ENCODE measurements at places on chromosomes 4 and X.

DNA sequence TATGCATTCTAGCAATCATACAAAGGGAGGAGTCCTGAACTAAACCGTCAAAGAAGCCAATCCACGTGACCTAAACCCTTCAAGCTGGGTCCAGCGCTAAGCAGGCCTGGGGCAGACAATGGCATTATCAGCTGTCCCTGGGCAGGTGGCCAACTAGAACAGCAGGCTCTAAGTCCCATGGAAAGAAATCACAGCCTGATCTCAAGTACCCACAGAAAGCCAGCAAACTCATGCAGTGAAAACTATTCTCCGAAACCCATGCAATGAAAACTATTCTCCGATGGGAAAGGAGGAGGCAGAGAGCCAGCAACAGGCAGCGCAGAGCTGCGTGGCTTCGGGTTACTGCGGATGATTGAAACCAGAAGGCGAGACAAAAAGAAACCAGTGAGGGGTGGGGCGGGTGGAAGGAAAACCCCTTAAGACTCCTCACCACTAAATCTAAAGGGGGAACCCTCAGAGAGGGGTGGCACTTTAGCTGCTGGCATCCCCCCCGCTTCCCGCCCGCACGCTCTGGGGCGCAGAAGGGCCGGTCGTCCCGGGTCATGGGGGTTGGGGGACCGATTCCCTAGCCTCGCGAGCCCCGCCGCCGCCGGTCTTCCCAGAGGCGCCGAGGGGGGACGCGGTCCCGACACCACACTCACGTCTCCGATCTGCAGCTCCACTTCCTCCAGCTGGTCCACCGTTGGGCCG, 567 bp downstream of the C4orf46 start:
- peak; percentile 42 for DNase-seq

- DNase-seq: peak; percentile 18
Observed at GRCh38 chr4:153038623-153039311, 102.6 kb downstream of the FHDC1 start.

GRCh38 chr4:157983300-157983699, 189.5 kb downstream of the GASK1B start:
- DNase-seq: peak; percentile 50

- peak; percentile 96 for DNase-seq
Observed at GRCh38 chr4:38160487-38161207, 200.4 kb downstream of the PTTG2 start.

DNA sequence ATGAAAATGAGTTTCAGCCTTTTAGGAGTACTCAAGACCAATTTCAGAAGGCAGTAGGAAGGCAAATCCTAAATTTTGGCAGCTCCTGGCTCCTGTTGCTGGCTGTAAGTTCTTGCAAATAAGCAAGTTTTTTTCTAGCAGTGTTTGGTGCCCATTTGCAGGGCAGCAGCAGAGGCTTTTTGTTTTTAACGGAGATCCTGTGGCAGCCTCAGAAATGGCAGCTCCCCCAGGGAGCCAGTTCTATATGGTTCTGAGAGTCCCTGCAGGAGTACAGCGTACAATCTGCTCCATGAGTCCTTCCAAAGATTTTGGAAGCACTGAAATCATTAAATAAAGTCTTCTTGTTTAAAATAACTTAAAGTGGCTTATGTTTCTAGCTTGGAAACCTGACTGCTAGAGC, 171.9 kb downstream of the NDST4 start:
- DNase-seq: no peak

DNA sequence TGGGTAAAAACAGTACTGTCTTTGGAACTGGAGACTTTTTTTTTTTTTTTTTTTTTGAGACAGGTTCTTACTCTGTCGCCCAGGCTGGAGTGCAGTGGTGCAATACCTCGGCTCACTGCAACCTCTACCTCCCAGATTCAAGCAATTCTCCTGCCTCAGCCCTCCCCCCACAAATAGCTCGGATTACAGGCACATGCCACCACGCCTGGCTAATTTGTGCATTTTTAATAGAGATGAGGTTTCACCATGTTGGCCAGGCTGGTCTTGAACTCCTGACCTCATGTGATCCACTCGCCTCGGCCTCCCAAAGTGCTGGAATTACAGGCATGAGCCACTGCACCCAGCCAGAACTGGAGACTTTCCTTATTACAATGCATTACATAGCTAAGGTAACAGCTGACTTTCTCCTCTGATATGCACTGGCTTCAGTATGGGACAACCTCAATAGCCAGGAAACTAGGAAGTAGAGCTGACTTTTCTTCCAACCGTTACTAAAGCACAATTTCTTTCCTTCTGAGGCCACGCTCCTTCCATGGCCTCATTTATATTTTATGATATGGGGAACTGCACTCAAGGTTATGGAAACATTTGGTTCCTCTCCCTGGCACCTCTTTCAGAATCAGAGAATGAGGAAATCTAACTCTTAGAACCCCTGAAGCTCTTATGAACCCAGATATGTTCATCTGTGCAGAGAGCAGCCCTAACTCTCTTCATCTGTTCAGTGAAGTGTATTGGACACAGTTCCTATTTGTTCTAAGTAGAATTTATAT, 53.5 kb upstream of the FAM9B start:
- DNase-seq: no peak

- DNase-seq: no peak
Observed at GRCh38 chr4:173130687-173131086, 37.9 kb upstream of the GALNT7 start.

DNA sequence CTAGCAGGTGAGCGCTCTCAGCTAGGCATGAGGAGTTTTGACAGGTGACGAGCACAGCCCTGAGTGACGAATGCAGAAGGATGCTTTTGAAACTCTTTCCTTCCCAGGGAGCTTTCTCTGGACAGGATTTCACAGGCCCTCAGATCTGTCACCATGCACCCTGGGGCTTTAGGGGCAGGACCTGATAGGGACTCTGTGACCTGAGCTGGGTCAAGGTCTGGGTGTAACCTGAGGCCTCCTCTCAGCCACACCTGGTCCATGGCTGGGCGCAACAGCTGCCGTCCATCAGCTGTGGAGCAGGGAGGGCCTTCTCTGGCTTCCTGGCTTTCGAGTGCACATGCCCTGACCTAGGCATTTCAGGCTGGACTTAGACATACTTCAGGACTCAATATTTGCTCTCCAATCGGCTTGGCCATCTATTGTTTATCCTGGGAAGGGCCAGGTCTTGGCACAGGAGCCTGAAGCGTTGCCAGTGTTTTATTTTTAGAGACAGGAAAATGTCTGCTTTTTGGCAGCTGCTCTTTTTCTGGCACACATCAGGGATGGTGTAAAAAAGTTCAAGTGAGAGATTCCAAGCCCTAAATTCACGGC, 56.4 kb downstream of the C4orf51 start:
- DNase-seq: no peak

DNA sequence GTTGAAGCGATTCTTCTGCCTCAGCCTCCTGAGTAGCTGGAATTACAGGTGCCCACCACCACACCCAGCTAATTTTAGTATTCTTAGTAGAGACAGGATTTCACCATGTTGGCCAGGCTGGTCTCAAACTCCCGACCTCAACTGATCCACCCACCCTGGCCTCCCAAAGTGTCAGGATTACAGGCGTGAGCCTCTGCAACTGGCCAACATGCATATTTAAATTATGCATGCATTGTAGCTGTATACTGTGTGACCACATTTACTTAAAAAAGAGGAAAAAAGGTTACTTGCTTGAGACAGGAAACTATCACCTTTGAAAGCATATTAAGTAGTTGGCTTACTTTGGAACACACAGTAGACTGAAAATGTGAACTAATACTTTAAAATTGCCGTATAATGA, 29.5 kb downstream of the METTL14 start:
- DNase-seq: no peak

DNA sequence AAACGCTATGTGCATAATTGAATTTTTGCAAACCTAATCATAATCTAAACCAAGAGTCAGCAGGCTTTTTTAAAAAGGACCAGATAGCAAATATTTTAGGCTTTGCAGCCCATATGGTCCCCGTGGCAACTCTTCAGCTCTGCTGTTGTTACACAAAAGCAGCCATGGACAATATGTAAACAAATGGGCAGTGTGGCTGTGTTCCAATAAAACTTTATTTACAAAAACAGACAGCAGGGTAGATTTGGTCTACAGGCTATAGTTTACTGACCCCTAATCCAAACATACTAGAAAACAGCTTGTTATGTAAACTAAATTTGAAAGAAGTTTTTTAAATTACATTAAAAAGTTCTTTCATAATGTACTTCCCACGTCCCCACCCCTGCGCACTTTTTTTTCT, 53.1 kb downstream of the FUNDC1 start:
- no peak for DNase-seq

DNA sequence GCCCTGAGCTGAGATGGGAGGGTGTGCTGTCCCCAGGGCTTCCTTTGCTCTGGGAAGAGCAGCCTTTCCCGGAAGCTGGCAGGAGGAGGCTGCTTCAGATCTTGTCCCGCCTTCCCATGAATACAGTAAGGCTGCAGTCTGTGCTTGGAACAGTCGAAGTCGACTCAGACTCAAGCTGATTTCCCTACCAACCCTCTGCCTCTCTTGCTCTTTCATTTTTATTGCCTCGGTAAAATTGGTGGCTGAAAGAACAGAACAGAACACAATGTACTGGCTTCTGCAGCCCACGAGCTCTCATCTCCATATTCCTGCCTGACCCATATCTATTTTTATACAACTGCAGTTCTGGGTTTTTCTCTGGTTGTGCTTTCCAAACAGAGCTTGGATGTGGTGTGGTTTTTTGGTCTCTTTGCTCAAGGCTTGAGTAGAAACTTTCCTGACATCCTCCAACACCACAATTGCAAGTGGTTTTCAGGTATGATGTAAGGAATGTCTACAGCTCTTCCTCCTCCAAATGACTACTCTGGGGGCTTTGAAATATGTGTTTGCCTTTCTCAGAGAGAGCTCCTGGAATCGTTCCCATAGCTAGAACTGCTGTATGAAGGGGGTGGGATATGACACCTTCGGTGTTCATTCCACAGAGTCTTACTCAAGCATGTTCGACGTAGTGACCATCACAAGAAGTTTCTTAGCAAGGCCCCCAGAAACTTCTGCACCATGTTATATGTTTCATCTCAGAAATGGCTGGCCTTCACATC, 61.3 kb downstream of the ENPP6 start:
- DNase-seq: no peak

DNA sequence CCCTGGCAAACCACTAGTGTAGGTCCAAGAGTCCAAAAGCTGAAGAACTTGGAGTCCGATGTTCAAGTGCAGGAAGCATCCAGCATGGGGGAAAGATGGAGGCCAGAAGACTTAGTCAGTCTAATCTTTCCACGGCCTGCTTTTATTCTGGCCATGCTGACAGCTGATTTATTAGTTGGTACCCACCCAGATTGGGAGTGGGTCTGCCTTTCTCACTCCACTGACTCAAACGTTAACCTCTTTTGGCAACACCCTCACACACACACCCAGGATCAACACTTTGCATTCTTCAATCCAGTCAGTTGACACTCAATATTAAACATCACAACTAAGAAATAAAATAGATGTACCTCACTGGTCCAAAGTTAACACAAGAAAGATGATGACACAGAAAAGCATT, 134.8 kb upstream of the GABRA2 start:
- DNase-seq: no peak

GRCh38 chrX:69314436-69315348, 149.4 kb upstream of the PJA1 start:
- no peak for DNase-seq

GRCh38 chrX:140672840-140673731, 36.5 kb upstream of the LINC00632 start:
- no peak for DNase-seq

DNA sequence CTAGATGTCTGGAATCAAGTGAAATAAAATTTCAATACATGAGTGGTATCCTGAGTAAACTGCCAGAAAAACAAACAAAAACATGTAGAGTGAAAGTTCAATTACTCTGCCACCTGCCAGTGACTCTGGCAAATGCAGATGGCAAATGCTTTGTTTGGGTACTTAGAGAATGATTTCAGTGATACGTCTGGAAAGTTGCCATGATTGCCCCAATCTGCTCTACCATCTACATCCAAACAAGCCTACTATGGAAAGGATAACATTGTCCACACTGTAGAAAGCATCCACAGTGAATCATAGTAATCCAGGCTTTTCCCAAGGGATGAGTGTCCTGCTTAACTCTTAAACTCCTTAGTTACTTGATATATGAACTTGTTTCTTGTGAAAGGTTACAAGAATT, 3.4 kb downstream of the SPATA4 start:
- no peak for DNase-seq

- DNase-seq: no peak
Observed at GRCh38 chr4:38311495-38312126, 351.4 kb downstream of the PTTG2 start.
